ENCODE measurements at places on chromosomes 4 and X. TPM values are rescaled to one million over a fixed set of nuclear protein-coding genes. Genes with fewer than 3 reads are reported as not detected.

DNA sequence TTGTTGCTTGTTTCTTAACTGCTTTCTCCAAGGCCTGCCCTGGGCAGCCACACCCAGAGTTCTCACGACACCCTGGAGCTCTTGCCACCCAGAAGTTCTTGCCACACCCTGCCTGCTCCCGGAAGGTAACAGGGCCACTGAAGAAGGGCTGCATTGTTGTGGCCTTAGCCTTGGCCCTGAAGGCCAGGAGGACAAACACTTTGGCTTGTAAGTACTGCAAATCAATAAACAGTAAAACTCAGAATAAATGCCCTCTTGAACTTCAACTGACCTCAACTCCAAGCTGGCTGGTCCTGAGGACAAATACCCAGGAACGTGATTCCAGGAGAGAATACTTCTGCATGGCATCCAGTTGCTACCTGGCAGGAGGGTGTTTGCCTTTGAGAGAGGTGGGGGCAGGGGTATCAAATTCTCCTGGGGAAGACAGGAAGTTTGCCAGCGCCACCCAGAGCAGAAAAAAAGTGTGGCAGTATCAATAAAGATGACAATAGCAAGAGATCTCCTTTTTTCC, 54.1 kb downstream of the TLR10 start:
- peak; percentile 80 for DNase-seq

DNA sequence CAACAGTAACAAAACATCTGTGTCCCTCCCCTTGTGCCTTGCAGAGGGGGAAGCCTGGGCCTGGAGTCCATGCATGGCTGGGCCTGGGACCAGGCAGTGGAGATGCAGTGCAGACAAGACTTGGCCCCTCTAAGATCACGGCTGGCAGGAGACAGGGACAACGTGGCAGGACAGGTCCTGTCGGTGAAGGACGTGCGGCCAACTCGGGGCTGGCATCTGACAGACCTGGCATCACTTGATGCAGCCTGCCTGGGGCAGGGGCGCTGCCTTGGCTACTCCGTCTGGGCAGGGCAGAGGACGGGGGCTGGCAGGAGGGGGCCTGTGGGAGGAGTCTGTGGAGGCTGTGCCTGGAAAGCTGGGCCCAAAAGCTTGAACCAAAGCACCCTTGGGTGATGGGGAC, 112.1 kb downstream of the CPZ start:
- peak; percentile 38 for DNase-seq

DNA sequence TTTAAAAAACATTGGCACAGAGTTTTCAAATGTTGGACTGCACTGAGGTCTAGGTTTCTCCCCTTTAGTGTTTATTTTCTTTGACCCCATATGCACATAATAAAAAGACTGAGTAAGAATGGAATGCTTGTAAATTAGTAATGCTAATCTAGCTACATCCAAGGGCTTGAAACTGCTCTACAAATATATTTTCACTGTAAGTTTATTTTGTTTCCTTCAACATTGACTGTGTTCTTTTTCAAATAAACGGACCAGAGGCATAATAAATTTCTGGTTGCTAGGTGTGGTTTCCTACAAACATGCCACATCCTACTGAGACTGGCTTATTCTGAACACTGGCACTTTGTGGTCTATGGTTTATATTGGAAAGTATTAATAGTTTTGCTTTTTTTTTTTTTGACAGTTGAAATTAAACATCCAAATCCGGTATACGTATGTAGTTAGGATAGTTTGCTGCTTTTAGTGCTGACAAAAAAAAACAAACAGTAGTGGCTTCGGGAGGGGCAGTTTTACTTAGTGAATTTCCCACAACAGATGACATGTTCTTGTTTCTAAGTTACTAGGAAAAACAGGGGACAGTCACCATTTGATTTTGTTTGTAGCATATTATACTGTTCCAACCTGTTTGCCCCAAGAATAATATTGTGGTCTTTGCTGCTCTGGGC, 13.2 kb downstream of the CA5B start:
- no peak for DNase-seq

GRCh38 chr4:20829617-20830357, 129.5 kb downstream of the PACRGL start:
- DNase-seq, result no peak

DNA sequence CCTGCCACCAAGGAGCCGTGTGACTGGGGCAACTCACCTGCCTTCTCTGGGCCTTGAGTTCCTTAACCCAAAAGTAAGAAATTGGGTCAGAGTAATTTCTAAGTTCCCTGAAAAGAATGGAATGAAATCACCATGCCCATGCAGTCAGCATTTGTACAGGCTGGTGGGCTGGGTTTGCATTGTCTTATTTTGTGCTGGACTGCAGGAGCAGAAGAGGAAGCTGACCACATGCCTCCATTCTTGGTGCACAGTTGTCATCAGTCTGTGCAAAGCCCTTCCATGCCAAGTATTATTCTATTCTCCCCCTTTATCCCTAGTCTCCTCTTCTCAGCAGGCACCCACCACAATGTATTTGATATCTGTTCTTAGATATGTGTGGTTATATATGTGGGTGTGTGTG, 56.3 kb downstream of the FHDC1 start:
- no peak for DNase-seq

BTC gene
- 0.24 TPM for total RNA-seq

DNA sequence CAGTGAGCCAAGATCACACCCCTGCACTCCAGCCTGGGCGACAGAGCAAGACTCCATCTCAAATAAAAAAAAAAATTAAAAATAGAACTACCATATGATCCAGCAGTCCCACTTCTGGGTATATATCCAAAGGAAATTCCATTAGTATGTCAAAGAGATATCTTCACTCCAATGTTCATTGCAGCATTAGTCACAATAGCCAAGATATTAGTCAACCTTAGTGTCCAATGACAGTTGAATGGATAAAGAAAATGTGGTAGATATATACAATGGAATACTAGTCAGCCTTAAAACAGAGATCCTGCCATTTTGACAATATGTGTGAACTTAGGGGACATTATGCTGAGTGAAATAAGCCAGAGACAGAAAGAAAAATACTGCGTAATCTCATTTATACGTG, 49.4 kb downstream of the C4orf46 start:
- DNase-seq, result no peak

- DNase-seq, result no peak
These were observed 1.0 kb upstream of the TRIML1 start for GRCh38 chr4:188138227-188138626.

- no peak for DNase-seq
These were observed 3.7 kb upstream of the FGB start for GRCh38 chr4:154559141-154559493.

- DNase-seq, result peak; percentile 46
These were observed 105.7 kb upstream of the PTCHD1 start for GRCh38 chrX:23228950-23229448.

DNA sequence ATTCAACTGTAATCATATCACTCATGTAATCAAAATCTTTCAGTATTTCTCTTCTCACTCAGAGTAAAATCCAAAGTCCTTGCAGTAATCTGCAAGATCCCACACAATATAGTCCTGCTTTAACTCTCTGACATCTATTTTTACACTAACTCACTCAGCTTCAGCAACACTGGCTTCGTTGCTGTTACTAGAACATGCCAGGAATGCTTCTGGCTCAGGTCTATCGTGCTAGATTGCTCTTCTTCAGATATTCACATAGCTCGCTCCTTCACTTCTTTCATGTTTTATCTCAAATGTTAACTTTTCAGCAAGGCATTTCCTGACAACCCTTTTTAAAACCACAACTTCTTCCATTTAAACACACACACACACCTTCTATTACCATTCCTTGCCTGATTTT, 331.7 kb upstream of the HTR2C start:
- DNase-seq, result no peak

- no peak for DNase-seq
These were observed 12.7 kb upstream of the SMIM43 start for GRCh38 chr4:121777625-121778024.

MAGEB2 gene
- total RNA-seq, result not detected

DNA sequence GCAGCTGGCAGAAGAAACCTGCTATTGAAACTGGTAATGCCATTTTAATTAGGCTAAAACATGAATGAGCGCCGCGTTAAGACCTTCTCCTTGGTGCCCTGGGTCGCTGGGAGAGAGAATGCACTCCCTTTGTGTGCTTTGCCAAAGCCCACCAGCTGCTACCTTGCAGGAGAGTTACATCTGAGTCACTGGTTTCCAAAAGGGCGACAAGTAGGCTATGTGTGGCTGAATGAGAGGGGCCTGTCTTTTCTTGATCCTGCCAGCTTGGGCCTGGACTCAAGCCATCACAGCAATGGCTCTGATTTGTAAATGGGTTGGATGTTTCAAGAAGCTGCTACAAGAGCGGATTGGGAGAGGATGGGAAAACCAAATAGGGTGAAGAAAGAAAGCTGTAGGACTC, 81.5 kb downstream of the NHS start:
- peak; percentile 48 for DNase-seq

- no peak for DNase-seq
These were observed 136.5 kb downstream of the RAB28 start for GRCh38 chr4:13347517-13348125.

SLC4A4 gene
- total RNA-seq, result 5.9 TPM

AP1AR gene
- 30.4 TPM for total RNA-seq

CLIC2 gene
- 0.64 TPM for total RNA-seq

- DNase-seq, result peak; percentile 52
These were observed 1.7 kb upstream of the SLC6A8 start for GRCh38 chrX:153685751-153686696.

GRCh38 chr4:8135666-8136065, 22.9 kb downstream of the ABLIM2 start:
- DNase-seq, result no peak

DNA sequence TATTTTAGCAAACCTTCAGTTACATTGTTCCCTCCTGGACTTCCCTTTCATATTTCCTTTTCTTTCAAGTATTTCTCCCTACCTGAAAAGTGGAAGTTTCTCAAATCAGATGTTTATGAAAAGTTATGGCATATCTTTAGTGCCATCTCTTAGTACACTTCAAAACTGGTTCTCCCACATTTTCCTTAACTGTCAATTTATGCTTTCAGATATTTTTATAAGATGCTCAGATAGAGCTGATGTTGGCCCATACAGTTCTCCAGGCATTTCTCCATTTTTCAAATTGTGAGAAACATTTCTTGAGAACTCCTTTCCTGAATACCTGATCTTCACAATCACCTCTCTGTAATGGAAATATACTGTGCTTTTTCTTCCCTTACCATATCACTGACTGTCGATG, 32.5 kb upstream of the AP1AR start:
- DNase-seq, result no peak

- DNase-seq, result no peak
These were observed 1229.7 kb downstream of the PCDH18 start for GRCh38 chr4:136302566-136302965.

DNA sequence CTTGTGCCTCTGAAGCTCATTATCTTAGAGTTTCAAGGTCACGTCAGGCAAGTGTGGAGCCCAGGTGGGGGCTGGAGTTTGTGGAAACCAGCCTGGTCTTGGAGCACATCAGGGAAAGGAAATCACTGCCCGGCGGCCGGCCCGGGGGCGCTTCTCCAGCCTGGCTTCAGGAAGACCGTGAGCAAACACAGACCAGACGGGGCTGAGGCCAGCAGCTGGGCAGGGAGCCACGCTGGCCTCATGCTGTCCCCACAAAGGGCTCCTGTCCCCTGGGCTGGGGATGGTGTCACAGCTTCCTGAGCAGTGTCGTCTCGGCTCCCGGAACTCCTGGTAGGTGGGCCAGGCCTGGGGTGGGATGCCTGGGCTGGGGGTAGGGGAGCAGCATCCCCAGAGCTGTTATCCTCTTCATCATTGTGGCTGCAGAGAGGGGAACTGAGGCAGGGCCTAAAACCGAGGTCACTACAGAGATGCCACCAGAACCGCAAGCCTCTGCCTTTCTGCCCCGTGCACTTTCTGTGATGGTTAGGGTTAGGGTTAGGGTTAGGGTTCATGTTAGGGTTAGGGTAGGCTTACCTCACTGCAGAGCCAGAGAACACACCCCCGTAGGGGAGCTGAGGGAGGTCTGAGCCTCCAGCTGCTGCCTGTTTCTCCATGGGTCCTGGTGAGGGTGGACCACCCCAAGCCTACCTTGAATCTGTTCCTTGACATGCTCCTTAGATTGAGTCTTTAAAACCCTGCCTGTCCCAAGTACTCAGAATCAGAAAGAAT, 77.5 kb downstream of the HTRA3 start:
- DNase-seq, result peak; percentile 26

DNA sequence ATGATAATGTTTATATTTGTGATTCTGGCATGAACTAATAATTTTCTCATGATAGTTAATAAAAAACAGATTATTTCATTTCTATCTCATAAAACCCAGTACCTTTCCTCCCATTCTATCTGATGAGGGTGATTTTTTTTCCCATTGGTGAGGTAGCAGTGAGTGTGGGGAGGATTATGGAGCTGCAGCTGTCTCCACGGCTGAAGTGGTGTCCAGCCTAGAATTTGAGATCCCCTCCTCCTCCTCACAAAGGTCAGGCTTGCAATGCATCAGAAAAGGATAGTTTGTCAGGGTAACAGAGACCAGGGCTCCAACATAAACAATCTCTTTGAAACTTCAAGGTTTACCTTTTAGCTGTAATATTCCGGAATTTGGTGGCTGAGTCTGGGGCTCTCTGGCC, 60.9 kb downstream of the C4orf51 start:
- no peak for DNase-seq

DCLK2 gene
- total RNA-seq, result 0.20 TPM

FAM9B gene
- total RNA-seq, result not detected

DNA sequence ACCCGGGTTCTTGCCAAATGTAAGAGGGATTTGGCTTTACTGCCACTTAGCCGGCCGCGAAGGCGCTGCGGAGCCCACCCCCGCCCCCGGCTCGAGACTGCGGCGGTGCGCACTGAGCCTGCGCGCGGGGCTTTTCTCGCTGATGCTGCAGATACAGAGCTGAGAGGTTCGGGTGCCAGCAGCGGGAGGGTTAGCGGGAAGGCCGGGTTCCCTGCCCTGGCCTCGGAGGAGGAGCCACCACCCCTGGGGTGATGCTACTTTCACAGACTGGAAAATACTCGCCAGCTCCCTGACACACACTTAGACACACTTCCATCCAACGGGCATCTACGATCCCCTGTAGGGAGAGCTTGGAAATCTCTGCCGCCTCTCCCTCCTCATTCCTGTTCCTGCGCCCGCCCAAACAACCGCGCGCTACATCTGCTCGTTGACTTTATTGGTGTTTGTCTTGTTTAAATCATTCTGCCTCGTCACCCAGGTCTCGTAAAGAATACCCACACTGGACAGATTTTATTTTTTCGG, 2.1 kb upstream of the PCDH7 start:
- peak; percentile 85 for DNase-seq

- DNase-seq, result no peak
These were observed 309.4 kb downstream of the GLUD2 start for GRCh38 chrX:121356850-121357171.

DNA sequence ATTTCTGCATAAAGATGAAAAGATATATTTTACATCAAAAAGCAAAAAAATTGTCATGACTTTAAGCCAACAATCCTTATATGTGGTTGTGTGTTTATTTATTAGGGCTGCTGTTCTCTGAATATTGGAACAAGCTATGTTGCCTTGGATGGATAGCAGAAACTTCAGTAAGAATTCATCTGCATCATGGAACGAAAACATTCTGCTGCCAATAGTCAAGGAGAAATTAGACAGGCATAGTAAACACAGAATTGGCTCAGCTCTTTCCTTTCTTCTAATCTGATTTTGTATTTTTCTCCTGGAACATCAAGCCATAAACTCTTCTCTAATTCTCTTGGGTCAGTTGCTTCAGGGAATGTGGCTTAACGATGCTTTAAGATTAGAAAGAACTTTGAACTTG, 1257.0 kb downstream of the NLGN4X start:
- no peak for DNase-seq

- no peak for DNase-seq
These were observed 57.3 kb upstream of the ADGRA3 start for GRCh38 chr4:22573198-22573597.

GRCh38 chr4:168877511-168878491, 132.3 kb downstream of the CBR4 start:
- DNase-seq, result peak; percentile 84
